ENCODE measurements at places on chromosomes 2 and 18. TPM values are rescaled to one million over a fixed set of nuclear protein-coding genes. Genes with fewer than 3 reads are reported as not detected.

UBR3 gene
- total RNA-seq = 29.2 TPM

PKDCC gene
- total RNA-seq = 57.8 TPM

SERPINB3 gene
- total RNA-seq = not detected

AAMP gene
- total RNA-seq = 262 TPM

CSRNP3 gene
- total RNA-seq = 3.4 TPM

DTNA gene
- total RNA-seq = 34.3 TPM

MC5R gene
- not detected for total RNA-seq

TMEM169 gene
- total RNA-seq = 0.36 TPM

UGT1A5 gene
- total RNA-seq = not detected

SATB2 gene
- total RNA-seq = 2.3 TPM

ANKRD30BL gene
- 0.16 TPM for total RNA-seq

TDRD15 gene
- not detected for total RNA-seq

LAMA3 gene
- 15.7 TPM for total RNA-seq

GAREM2 gene
- total RNA-seq = 0.57 TPM

FAM124B gene
- 1.2 TPM for total RNA-seq

GPR155 gene
- total RNA-seq = 1.6 TPM

FHOD3 gene
- 3.0 TPM for total RNA-seq

CNRIP1 gene
- 46.9 TPM for total RNA-seq

CRYBA2 gene
- total RNA-seq = not detected

ZAP70 gene
- total RNA-seq = not detected

POTEC gene
- total RNA-seq = not detected

HNMT gene
- total RNA-seq = 32.2 TPM

TEX44 gene
- not detected for total RNA-seq

SLC38A11 gene
- total RNA-seq = not detected

LINC00305 gene
- total RNA-seq = not detected

SPC25 gene
- total RNA-seq = not detected

MRPS5 gene
- 30.4 TPM for total RNA-seq
